Nucleus accumbens (tissue), 56 donors: ENCODE measurements at places on chromosomes 7 and 10.

DNA sequence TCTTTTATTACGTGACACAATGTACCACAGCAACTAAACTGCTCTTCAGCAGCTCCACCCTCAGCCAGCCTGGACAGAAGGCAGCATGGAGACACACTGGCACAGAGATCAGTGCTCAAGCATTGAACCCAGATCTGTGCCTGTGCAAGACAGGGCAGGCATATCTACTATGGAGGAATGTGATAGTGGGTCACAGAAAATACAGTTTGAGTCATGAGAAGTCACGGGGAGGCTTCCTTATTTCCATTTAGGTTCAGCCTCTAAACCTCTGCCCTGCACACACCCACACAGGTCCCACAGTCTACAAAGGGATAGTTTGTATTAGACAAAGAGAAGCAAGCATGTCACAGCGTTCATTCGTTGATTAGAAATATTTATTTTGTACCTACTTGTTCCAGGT, 187.4 kb upstream of the AGR3 start:
- no peak for DNase-seq

DNA sequence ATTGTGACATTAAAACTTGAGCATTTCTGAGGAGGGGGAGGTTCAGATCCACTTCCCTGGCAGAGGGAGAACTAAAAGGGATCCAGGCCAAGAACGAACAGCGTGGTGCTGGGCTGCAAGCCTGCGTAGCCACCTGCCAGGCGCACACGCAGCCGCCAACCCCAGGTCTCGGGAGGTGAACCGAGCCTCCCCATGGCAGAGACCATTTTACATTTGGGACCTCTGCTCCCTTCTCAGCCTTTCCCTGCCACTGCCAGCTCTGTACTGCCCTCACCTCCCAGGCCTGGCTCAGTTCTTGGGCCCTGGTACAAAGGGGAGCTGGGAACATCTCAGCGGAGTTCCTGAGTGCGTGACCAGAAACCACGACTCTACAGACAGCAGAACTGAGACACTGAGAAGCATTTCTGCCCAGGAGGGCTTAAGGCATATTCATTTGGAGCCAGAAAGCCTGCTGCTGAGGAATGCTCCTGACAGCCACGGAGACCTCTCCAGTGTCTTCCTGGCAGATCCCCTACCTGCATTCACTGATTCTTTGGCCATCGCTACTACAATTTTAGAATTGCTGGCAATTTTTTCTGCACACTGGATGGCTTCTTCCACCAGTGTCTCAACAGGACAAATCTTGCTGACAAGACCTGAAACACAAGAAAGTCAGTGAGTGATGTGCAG, 7.6 kb downstream of the ECHS1 start:
- DNase-seq = no peak

DNA sequence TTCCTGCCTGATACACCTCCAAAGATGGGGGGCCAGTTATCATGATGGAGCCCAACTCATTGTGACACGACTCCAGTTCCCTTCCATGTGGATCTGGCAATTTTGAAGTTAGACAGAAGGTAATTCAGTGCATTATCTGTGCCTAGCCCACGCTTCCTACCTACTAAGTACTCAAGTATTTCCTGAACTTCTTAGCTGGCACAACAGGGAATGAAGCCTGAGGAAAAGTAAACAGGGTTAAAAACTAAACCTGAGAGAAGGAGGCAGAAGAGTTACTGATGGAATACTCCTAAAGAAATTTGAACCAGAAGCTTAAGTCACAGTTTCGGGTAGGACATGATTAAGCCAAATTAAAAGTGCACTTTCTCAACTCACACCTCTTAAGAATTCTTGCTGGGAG, 1.1 kb upstream of the SEC31B start:
- no peak for DNase-seq

DNA sequence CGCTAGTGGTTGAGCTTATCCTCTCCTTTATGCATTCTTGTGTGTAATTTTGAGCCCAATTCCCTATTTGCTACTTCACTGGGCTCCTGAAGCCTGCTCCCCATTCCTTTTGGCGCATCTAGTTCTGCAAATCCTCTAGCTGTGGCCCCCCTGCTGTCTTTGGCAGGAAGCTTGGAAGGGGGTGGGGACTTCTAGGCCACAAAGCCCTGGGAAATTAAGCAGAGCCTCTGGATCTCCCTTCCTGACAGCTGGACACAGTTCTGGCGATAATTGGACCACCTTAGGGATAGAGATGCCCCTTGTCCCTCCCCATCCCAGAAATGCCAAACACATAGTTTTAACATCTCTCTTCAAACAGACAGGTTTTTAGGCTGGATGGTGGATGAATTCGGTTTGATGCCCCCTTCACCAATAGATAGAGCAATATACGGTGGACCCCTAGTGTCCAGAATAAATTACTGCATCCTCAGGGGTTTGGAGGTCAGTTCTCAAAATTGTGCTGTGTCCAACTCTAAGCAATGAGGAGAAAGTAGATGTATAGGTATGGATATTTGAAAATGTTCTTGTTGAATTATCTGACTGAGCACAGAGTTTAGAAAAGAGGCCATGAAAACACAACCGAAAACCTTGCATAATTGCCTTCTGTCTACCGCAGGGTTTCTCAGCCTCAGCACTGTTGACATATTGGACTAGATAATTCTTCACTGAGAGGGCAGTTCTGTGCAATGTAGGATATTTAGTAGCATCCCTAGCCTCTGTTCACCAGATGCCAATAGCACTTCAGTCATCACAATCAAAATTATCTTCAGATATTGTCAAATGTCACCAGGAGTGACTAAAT, 75.5 kb downstream of the PAPSS2 start:
- DNase-seq = peak; percentile 8

DNA sequence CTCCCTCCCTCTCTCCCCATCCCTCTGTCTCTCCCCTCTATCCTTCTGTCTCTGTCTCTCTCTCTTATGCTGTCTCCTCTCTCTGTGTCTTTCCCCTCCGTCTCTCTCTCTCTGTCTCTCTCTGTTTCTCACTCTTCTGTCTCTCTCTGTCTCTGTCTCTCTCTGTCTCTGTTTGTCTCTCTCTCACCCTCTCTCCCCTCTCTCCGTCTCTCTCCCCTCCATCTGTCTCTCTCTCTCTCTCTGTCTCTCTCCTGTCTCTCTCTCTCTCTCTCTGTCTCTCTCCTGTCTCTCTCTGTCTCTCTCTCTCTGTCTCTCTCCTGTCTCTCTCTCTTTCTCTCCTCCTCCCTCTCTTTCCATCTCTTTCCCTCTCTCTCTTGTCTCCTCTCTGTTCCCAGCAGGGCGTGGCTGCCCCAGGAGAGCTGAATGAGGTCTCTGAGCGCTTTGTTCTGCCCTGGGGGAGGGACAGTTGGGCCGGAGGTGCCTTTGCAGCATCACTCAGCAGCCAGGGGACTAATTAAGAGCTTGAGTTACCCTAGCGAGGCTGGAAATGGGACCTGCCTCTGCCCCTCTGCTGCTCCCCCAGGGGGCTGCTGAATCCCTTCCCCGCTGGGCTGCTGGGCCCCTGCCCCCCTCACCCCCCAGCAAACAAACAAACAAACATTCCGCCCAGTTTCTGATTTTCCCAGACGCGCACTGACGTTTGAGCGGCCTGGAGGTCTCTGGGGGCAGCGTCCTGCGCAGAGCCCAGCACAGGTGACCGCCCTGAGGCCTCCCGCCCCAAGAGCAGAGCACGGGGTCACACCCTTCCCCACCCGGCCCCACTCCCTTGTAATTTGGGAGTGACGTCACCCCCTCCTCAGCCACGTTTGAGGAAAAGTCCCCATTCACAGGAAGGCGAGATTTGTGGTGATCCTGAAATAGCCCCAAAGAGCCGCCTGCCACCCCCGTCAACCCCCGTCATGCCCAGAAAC, 68.1 kb downstream of the PDGFA start:
- no peak for DNase-seq

DNA sequence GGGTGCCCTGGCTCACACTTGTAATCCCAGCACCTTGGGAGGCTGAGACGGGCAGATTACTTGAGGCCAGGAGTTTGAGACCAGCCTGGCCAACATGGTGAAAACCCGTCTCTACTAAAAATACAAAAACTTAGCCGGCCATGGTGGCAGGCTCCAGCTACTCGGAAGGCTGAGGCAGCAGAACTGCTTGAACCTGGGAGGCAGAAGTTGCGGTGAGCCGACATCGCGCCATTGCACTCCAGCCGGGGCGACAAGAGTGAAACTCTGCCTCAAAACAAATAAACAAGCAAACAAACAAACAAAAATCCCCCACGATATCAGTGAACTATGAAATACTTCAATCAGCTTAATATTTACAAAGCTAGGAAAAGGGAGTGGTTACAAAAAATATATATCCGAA, 382.3 kb upstream of the KCND2 start:
- no peak for DNase-seq

DNA sequence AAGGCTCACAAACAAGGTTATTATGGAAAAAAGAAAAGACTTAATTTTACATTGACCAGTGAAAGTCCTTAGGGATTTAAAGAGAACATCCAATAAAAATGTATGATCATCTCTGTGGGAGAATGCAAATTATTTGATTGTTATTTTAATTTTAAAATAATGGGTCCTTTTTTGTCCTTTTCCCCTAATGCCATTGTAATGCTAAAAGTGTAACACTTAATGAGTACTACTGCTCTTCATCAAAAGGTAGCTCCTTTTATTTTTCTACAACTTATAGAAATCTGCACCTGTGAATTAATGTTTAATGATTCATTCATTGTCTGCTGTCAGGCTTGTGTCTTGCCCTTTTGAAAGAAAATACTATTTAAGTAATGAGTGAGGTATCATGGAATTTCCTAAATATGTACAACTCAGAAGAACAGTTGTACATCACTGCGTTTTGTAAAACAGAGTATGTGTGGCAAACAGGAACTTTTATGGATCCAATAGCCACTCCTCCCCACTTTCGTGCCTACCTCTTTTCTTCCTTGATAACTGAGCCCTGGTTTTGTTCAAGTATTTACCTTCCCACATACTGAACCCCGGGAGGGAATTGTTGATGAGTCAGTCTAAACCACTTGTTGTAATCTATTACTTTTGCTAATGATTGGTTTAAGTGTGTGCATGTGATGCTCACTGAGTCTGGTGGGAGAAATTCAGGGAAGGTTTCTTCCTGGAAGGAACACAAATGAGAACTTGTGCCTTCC, 19.9 kb upstream of the TRUB1 start:
- DNase-seq = no peak

DNA sequence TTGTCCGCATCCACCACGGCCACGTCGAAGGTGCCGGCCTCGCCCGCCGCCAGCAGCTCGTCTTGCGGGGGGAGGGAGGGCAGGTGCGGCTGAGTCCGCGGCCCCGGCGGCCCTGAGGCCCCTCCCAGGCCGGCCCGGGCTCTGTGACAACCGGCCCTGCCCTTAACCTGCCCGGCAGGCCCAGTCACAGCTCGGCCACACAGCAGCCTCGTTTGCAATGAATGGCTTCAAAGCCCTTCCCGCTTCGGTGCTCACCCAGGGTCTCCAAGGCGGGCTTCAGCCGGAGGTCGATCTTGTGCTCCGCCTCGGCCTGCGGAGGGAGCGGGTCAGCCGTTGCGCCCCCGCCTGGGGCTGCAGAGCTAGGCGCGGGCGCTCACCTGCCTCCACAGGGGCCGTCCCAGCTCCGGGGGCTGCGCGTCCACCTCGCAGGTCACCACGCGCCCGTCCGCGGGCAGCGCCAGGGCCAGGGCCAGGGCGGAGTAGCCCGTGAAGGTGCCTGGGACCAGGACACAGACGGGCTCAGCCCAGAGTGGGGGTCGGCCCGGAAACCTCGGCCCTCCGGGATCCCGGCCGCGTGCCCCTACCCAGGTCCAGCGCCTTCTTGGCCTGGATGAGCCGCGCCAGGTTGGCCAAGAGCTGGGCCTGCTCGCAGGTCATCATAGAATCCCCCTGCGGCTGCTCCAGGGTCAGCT, 928 bp downstream of the COMTD1 start:
- no peak for DNase-seq
